ENCODE measurements at places on chromosomes 2 and 18.

- no peak for DNase-seq
Measured at GRCh38 chr2:138028538-138028937, 64.3 kb downstream of the HNMT start.

DNA sequence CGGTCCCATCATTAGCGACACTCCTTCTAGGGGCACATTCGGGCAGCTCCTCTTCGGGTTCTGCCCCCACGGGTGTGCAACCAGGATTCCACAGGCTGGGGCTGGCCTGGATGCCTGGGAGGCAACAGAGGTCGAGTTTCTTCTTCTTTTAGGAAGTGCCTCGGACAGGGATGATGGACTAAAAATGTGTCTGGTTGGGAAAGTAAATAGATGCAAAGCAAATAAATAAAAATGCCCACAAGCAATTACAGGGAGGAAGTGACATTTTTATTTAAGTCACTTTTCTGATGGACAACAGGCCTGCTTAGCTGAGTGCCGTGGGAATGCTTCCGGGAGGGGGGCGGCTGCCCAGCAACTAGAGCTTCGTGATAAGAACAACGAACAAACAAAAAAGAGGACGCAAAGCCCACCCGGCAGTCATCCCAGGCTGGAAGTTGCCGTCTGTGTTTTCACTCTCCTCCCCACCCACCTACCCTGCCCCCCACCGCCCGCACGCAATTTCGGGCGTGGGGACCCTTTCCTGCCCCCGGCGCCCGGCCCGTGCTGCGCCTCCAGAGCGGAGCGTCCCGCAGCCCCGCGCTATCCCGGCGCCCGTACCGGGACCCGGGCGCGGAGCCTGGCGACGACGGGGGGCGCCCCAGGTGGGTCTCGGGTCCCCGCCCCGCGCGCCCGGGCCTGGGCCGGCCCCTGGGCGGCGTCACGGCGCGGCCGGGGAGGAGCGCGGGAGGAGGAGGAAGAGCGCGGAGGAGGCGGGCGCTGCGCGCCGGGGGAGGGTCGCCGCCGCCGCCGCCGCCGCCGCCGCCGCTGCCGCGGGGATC, 412 bp upstream of the NCK2 start:
- DNase-seq = peak; percentile 71

DNA sequence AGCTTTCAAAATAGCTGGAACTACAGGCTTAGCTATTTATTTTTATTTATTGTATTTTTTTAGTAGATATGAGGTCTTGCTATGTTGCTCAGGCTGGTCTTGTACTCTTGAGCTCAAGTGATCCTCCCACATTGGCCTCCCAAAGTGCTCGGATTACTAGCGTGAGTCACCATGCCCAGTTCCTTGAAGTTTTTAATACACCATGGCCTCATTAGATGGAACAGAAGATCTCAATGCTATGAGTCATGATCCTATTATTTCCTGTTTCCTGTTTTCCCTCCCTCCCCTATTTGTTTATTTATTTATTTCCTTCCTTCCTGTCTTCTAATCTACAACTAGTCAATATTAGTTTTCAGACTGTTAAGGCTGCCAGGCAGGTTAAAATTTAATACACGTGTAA, 309.0 kb downstream of the CMPK2 start:
- no peak for DNase-seq

DNA sequence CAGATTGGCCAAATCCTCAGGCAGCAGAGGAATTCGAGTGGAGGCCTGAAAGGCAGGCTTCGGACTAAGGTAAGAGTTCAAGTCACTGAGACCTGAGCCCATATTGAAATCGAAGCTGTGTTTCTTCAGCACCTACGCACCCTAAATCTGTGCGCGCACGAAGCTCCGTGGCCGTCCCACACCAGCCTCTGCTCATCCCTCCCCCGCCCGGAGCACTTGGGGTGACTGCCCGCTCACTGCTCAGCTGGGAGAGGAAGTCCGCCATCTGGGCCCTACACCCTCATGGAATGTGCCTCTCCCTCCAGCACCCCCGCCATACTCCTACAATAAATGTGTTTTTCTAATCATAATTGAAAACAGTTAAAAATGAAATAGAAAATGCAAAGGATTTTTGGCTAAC, 734.5 kb downstream of the GALR1 start:
- DNase-seq = no peak

DNA sequence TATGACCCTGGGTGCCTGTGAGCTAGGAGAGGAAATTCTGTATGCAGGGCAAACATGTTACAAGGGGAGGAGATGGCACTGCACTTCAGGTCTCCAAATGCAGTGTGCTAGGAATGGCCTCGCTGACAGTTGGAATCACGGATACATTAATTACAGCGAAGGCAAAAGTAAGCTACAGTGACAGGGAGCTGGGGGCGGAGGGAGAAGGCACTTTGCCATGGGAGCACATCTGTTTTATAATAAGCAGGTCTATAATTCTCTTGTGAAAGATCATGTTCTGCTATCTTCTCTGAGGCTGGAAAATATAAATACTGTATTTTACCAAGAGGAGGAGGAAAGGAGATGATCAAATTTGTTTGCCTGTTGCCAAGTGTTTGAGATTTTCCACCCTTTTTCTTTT, 56.3 kb upstream of the FZD5 start:
- DNase-seq = no peak

GRCh38 chr2:222731201-222731621, 59.8 kb downstream of the MOGAT1 start:
- DNase-seq = no peak

Measured in activated naive CD4-positive, alpha-beta T cell (primary cell).